Vagina (tissue), 2 donors: ENCODE measurements at places on chromosomes 6 and 20. TPM values are rescaled to one million over a fixed set of nuclear protein-coding genes. Genes with fewer than 3 reads are reported as not detected.
A peak's percentile ranks its signal among the peaks of the same experiment; 100 is the strongest.

Gene BEND3
- 2.0 TPM for total RNA-seq

- no peaks in the 10 kb centered on the region for H3K27me3 ChIP-seq
- no peak overlapping the region for H3K27ac ChIP-seq
- no peak overlapping the region for H3K4me3 ChIP-seq
- no peak for DNase-seq
- no peaks in the 10 kb centered on the region for H3K36me3 ChIP-seq
Measured at GRCh38 chr6:56169366-56169765, 78.0 kb downstream of the COL21A1 start.

Gene NUS1
- total RNA-seq: 17.7 TPM

Gene ATF6B
- 76.6 TPM for total RNA-seq

DNA sequence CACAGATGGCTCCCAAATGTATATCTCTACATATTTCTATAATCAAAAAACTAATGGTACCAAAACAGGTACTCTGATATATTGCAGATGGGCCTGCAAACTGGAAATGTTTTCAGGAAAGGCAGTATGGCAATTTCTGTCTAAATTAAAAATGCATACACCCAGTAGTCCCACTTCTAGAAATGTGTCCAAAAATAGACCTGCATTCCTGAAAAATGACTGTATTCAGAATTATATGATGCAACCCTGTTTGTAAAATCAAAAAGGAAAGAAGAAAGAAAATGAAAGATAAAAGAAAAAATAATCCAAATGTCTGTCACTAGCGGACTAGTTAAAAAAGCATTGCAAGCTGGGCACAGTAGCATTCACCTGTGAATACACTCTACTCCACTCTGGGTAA lies 12.9 kb upstream of the MICB start:
- H3K4me3 ChIP-seq: no peak overlapping the region
- H3K4me1 ChIP-seq: no peaks in the 10 kb centered on the region
- H3K27me3 ChIP-seq: no peaks in the 10 kb centered on the region
- H3K27ac ChIP-seq: no peak overlapping the region
- no peak for DNase-seq
- H3K36me3 ChIP-seq: no peaks in the 10 kb centered on the region

- no peaks in the 10 kb centered on the region for H3K27me3 ChIP-seq
- DNase-seq: no peak
- H3K4me1 ChIP-seq: peaks cover 5% of the 10 kb centered on the region
Measured at GRCh38 chr20:48944663-48945297, 23.3 kb downstream of the ARFGEF2 start.

Gene FRK
- total RNA-seq: 3.9 TPM

Gene SIRPG
- total RNA-seq: not detected

DNA sequence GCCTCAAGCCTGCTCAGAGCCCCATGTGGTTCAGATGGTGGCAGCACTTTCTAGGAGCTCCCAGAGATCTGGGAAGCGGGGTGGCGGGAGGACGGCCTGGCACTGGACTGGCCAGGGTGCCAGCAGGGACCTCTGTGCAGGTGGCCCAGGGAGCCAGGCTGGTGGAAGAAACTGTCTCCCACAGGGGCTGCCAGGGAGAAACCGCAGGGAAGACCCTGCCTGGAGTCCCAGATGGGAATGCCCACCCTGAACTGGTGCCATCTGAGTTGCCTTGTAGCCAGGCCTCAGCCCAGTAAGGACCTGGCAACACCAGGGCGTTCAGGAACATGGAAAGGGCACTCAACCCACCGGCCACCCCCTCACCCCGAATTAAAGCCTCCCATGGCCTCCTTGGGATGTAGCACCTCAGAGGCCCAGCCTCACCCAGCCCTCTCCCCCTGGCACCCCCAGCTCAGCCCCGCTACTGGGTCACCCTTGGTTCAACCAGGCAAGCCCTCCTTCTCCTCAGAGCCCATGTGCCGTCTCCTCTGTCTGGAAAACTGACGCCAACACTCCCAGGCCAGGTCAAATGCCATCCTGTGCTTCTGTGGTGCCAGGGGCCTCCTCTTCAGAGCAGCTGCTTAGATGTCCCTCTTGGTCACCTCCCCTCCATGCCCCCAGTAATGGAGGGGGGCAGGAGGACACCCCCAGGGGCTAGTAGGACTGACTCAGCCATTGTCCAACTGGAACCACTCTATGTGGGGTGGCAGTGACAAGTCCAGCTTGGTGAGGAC lies 5.9 kb upstream of the C20orf144 start:
- H3K27ac ChIP-seq: no peak overlapping the region
- no peak for DNase-seq
- H3K36me3 ChIP-seq: no peaks in the 10 kb centered on the region
- H3K4me3 ChIP-seq: no peak overlapping the region
- no peaks in the 10 kb centered on the region for H3K27me3 ChIP-seq
- H3K4me1 ChIP-seq: peaks cover 24% of the 10 kb centered on the region

- H3K36me3 ChIP-seq: no peaks in the 10 kb centered on the region
- H3K27me3 ChIP-seq: no peaks in the 10 kb centered on the region
- peaks cover 51% of the 10 kb centered on the region for H3K4me1 ChIP-seq
- DNase-seq: no peak
- H3K27ac ChIP-seq: peak overlapping the region; percentile 70
Measured at GRCh38 chr6:157034436-157035230, 257.5 kb downstream of the ARID1B start.

DNA sequence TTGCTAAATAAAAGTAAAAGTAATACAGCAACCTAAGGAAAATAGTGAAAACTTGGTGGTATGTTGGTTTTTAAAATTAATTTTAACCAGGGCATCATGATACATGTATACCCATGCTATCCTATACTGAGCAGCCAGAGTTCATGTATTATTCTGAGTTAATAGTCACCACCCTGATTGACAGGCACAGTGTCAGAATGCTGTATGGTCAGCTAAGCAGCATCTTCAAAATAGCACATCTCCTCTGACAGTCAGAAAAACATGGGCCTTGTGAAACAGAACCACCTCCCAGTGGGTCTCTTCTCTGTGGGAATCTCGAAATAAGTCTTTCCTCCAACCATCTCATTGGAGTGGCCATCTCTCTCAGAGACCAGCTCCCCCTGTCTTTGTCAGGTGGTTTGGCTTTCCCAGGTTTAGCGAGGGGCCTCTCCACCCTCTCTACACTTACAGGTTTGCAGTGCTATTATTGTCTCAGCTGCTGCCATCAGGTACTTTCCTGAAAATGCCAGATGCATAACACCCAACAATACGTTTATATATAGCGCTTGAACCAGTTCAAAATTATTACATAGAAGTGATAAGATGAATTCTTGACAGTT lies 47.1 kb upstream of the RNF8 start:
- H3K4me1 ChIP-seq: peaks cover 16% of the 10 kb centered on the region
- DNase-seq: no peak
- no peaks in the 10 kb centered on the region for H3K27me3 ChIP-seq
- H3K4me3 ChIP-seq: no peak overlapping the region
- no peak overlapping the region for H3K27ac ChIP-seq
- peaks cover 11% of the 10 kb centered on the region for H3K36me3 ChIP-seq

Gene USP49
- 9.1 TPM for total RNA-seq

- H3K27ac ChIP-seq: no peak within 1 kb of the TSS
- no peaks in the 10 kb centered on the region for H3K27me3 ChIP-seq
- H3K4me3 ChIP-seq: peak within 1 kb of the TSS; percentile 41
Measured at GRCh38 chr6:165308926-165309731, at the start of gene C6orf118. Gene C6orf118 (minus strand): TSS chr6:165309605. CDS start chr6:165309586, 19 bp downstream.

DNA sequence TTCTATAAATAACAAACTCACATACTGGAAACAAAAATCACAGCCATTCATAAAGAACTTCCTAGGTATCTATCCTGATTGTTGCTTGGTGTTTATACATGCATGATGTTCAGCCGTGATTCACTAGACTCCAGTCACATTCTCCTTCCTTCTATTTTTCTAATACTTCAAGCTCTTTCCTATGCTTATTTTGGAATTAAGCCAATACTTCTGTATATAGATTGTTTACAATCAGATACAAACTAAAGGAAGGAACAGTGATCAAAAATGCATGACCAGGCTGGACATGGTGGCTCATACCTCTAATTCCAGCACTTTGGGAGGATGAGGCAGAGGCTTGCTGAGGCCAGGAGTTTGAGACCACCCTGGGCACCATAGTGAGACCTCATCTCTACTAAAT lies 377.5 kb upstream of the IRAK1BP1 start:
- no peaks in the 10 kb centered on the region for H3K36me3 ChIP-seq
- no peak overlapping the region for H3K27ac ChIP-seq
- no peaks in the 10 kb centered on the region for H3K27me3 ChIP-seq
- H3K4me1 ChIP-seq: no peaks in the 10 kb centered on the region
- no peak for DNase-seq
- H3K4me3 ChIP-seq: no peak overlapping the region

- DNase-seq: no peak
- no peaks in the 10 kb centered on the region for H3K4me1 ChIP-seq
- H3K4me3 ChIP-seq: no peak overlapping the region
- H3K36me3 ChIP-seq: no peaks in the 10 kb centered on the region
- no peaks in the 10 kb centered on the region for H3K27me3 ChIP-seq
Measured at GRCh38 chr20:39909447-39909846, 779.6 kb downstream of the MAFB start.

DNA sequence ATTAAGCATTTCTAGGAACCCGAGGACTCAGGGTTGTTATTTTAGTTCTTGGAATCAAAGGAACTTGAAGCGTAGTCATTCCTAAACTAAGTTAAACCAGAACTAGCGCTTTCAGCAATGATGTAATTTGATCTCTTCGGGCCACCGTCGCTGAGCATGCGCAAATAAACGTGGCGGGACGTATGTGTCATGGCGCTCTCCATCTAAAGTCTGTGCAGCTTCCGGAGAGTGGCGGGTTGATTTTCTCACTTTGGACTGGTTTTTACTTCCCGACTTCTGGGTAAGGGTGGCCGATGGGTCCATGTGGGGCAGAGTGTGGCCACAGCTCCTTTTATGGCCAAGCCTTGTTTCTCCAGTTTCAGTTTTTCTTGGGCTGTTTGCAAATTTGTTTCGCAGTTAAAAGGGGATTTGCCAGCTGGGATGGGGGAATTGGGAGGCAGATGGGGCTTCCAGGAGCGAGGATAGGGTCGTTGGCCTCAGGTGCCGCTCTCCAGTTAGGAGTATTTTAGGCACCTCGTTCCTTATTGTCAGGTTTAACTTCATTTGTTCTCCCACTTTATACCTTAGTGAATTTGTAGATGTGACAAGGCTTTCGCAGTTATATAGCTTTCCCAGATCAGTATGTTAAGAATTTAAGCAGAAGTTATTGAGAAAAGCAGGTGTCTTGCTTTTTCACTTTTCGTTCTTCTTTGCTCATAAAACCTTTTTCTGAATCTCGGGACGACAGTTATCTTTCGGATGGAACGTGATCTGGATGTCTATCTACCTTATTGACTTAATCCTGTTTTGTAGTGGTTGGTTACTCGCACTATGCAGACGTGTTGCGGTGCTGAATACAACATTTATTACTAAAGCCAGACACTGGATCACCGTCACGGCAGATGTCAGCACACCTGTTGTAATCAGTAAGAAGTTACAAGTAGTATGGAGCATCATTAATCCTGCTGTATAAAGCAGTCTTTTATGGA lies at the start of gene CDKAL1:
Gene CDKAL1 (plus strand): TSS at position 163 of the 968 bp plus-strand sequence. CDS start 11,894 bp downstream, outside the sequence.
- peak within 1 kb of the TSS; percentile 81 for H3K27ac ChIP-seq
- peaks cover 18% of the 10 kb centered on the region for H3K4me1 ChIP-seq
- H3K4me3 ChIP-seq: peak within 1 kb of the TSS; percentile 66
- H3K27me3 ChIP-seq: no peaks in the 10 kb centered on the region
- peak; percentile 91 for DNase-seq

DNA sequence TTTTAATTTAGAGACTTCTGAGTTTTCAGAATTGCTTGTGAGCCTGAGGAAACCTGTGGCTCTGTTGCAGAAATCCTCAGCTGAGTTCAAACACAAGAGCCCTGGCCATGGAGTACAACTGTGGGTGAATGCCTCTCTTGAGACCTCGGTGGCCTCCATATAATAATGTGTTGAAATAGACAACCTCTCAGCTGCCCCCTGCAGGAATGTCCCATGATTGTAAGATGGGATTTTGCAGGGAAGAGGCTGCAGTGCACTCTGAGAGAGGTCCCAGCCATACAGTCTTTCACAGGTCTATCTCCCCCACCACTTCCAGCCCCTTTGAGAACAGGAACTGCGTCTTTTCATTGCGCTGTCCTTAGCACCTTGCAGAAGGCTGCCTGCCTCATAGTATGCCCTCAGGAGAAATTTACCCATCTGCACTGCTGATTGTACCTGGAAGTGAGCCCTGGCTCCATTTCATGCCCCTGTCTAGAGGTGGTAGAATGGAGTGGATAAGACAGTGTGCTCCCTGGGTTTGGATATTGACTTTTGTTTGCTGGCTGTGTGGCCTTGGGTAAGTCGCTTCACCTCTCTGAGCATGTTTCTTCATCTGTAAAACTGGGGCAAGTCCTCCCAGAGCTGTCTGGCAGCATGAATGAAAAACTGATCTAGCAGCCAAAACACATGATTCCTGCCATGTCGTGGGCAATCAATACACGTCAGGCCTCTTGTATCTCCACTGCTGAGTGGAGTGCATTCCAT lies 16.8 kb upstream of the CDH22 start:
- H3K36me3 ChIP-seq: no peaks in the 10 kb centered on the region
- no peaks in the 10 kb centered on the region for H3K27me3 ChIP-seq

DNA sequence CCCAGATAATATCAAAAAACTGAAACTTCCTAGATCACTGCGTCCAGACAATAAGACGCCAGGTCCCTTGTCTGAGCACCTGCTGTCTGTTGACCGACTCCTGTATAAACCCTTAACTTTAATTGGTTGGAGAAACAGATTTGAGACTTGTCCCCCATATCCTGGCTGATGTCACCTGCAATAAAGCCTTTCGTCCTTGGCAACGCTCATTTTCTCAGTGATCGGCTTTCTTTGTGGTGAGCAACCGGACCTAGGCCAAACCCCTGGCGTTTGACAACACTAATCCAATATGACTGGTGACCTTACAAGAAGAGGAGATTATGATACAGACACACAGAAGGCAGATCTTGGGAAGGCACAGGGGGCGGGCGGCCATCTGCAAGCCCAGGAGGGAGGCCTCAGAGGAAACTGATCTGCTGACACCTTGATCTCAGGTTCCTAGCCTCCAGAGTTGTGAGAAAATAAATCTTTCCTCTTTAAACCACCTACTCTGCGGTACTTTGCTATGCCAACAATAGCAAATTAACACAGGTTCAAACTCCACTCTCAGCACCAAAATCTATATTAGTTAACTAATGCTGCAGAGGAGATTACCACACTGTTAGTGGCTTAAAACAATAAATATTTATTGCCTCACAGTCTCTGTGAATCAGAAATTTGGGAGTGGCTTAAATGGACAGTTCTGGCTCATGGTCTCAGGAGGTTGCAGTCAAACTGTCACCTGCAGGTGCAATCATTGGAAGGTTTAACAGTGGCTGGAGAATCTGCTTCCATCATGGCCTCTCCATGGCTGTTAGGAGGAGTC lies 178.7 kb downstream of the OTOR start:
- no peaks in the 10 kb centered on the region for H3K27me3 ChIP-seq
- H3K4me3 ChIP-seq: no peak overlapping the region
- H3K36me3 ChIP-seq: no peaks in the 10 kb centered on the region
- peaks cover 7% of the 10 kb centered on the region for H3K4me1 ChIP-seq
- H3K27ac ChIP-seq: no peak overlapping the region
- no peak for DNase-seq

Gene OTOR
- total RNA-seq: not detected
